ENCODE measurements at places on chromosomes 16 and 17. TPM values are rescaled to one million over a fixed set of nuclear protein-coding genes. Genes with fewer than 3 reads are reported as not detected.
A peak's percentile ranks its signal among the peaks of the same experiment; 100 is the strongest.

DNA sequence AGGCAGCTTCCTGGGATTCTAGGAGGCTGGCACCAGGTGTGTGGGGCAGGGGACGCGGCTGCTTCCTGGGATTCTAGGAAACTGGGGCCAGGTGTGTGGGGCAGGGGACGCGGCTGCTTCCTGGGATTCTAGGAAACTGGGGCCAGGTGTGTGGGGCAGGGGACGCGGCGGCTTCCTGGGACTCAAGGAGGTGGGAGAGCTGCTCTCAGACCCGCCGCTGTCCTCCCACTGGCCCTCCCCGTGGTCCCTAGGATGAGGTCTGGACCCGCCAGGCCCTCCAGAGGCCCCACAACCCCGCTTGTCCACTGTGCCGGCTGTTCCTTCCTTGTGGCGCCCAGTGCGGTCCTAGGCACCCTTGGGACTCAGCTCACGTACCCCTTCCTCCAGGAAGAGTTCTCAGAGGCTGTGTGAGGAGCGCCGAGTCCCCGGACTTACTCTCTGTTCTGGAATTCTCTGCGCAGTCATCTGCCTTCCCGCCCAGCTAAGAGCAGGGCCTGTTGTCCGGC lies 565 bp downstream of the DPEP1 start:
- DNase-seq = no peak

DNA sequence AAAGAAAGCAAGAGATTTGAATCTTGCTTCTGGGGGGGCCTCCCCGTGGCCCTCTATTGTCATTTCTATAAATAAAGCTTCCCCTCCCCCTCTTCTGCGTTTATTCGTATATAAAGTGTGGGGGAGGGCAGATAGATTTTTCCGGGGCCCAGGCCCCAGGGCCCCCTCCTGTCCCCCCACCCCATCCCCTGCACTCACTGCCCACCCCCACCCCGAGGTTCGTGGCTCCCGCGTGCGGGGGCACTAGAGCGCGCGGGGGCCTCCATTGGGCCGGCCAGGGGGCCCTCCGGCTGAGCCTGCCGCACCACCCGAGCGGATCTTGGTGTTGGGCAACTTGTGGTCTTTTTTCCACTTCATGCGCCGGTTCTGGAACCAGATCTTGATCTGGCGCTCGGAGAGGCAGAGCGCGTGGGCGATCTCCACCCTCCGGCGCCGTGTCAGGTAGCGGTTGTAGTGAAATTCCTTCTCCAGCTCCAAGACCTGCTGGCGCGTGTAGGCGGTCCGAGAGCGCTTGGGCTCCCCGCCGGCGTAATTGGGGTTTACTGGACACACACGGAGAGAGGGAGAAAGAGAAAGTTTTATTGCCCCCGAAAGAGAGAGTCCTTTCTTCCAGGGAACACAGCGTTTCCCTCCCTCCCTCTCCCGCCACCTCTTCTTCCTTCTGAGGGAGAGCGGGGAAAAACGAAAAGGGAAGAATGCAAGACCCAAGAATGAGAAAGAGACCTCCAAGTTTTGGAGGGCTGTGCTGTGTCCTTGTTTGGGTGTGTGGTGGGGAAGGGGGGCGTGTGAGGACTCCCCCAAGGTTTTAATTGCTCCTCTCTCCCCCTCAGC lies 1.5 kb downstream of the HOXB4 start:
- DNase-seq = peak; percentile 85

DNA sequence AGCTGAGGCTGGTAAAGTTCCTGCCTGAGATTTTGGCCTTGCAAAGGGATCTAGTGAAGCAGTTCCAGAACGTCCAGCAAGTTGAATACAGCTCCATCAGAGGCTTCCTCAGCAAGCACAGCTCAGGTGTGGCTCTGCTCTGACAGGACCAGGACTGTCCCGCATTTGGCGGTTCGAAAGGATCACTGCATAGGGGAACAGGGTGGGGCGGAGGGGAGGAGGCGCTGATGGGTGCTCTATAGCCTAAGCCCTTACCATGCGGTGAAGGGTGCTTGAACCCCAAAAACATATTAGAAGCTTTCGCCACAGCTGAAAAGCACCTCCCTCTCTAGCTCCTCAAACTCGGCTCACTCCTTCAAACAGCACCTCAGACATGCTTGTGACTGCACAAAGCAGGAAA lies 29.9 kb upstream of the ENDOV start:
- DNase-seq = peak; percentile 64

- DNase-seq = no peak
These were observed 3.7 kb downstream of the CRISPLD2 start for GRCh38 chr16:84823484-84823883.

GRCh38 chr16:28597692-28598261 lies 927 bp upstream of the SULT1A2 start:
- no peak for DNase-seq

- DNase-seq = no peak
These were observed at the start of gene KRT33B for GRCh38 chr17:41369713-41370112. Gene KRT33B, minus strand, starts transcription at chr17:41369813. Its CDS starts 63 bp downstream, at chr17:41369750.

- DNase-seq = no peak
These were observed 40.2 kb downstream of the ZNF750 start for GRCh38 chr17:82799591-82799990.

- DNase-seq = no peak
These were observed 46.9 kb upstream of the BAHCC1 start for GRCh38 chr17:81348097-81349055.

- DNase-seq = peak; percentile 91
These were observed 171.7 kb downstream of the ZFHX3 start for GRCh38 chr16:72876221-72876620.

DNA sequence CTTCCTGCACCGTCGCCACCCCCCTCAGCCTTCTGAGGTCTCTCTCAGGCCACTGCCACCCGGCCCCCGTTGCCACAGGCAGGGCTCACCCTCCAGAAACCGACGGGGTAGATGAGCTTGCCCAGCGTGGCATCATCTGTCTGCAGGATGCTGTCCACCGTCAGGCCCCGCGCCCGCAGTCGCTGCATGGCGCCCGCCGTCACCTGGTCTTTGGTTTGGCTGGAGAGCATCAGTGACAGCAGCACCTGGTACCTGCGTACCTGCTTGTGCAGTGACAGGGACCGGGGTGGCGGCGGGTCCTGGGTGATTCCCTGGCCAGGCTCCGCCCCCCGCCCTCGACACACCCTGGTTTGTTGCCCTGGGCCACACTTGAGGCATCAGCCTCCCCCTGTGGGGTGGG lies 3.1 kb downstream of the NTHL1 start:
- no peak for DNase-seq

GRCh38 chr16:29710227-29711219 lies 31.5 kb downstream of the QPRT start:
- DNase-seq = peak; percentile 45

- DNase-seq = no peak
These were observed 56.6 kb downstream of the RGS9 start for GRCh38 chr17:65193716-65194293.

- DNase-seq = no peak
These were observed 122.3 kb downstream of the SSH2 start for GRCh38 chr17:29807520-29808361.

DNA sequence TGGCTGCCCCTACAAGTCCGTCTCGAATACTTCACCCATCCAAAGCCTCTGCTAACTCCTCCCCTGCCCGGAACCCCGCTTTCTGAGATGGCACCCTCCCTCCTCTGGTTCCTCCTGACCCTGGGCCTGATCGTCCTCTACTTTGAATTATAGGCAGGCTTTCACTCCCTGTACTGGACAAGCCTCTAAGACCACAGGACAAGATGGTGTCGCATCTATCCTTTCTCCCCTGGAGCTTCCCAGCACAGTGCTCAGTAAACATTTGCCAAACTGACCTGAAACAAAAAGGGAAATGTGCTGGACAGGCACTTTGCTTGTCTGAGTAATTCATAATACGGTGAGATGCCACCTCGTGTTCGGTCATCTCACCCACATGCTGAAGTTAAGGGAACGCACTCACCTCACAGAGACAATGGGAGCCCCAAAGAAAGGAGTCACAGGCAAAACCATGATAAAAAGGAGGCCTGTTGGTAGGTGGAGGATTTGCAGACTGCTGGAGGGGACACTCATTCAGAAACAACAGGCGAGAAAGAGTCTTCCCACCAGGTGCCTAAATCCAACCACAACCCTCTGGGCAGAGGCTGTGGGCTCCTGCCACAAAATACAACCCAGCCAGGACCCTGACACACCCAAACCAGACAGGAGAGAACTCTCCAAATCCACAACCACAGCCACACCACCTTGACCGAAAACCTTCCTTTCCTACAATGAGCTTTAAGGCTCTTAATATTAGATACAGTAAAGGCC lies 28.2 kb downstream of the SNN start:
- DNase-seq = no peak

DNA sequence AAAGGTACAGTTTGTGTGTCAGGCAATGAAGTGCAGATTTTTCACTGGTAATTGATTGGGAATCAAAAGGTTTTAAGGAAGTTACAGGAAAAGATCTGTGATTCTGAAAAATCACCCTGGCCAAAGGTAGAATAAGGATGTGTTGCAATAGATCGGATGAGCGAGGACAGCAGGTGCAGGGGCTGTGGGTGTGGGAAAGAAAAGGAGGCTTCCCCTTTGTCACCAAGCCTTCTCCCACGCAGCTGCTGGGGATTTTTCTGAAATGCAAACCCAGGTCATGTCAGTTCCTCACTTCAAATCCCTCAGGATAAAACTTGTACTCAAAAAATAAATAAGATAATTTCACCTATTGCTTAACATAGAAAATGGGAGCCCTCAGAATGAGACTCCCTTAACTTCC lies 47.9 kb upstream of the ARHGAP17 start:
- DNase-seq = no peak

GRCh38 chr17:61461967-61462718 lies 9.9 kb downstream of the TBX4 start:
- no peak for DNase-seq

GRCh38 chr16:19482291-19482690 lies 39.6 kb downstream of the GDE1 start:
- no peak for DNase-seq

DNA sequence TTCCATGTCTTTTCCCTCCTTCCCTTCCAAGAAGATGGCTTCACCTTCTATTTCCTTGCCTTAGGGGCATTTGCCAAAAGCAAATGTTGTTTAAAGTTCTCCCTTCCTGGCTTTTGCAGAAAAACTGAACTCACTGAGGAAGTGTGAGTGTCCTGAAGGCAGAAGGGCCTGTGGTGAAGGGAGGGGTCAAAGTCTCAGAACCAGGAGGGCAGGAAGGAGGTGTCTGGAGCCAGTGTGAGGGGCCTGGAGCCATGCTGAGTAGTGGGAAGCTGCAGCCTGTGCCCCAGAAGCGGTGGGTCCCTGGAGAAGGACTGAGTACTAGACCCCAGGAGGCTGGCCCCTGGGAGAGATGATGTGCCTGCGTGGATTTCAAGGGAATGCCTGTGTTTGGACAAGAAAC lies 23.8 kb upstream of the SUPT4H1 start:
- no peak for DNase-seq

DNA sequence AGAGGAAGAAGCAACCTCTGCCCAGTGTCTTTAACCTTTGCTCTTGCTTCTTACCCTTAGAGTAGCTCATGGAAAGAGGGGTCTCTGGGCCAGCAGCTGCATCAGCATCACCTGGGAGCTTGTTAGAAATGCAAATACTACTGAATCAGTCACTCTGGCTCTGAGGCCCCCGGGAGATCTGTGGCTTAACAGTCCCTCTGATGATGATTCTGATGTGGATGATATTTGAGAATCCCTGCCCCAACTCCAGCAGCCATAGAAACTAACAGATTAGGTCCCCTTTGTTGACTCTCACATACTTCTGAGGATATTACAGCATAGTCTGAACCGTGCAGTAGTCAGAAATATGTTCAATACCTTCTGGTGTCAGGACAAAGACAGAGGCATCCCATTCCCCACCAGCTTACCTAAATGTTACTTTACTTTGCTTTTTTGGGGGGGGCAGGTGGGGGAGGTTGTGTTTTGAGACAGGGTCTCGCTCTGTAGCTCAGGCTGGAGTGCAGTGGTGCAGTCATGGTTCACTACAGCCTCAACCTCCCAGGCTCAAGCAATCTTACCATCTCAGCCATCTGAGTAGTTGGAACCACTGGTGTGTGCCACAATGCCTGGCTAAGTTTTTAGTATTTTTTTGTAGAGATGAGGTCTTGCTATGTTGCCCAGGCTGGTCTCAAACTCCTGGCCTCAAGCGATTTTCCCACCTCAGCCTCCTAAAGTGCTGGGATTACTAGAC lies 220.1 kb downstream of the CCDC182 start:
- no peak for DNase-seq

DNA sequence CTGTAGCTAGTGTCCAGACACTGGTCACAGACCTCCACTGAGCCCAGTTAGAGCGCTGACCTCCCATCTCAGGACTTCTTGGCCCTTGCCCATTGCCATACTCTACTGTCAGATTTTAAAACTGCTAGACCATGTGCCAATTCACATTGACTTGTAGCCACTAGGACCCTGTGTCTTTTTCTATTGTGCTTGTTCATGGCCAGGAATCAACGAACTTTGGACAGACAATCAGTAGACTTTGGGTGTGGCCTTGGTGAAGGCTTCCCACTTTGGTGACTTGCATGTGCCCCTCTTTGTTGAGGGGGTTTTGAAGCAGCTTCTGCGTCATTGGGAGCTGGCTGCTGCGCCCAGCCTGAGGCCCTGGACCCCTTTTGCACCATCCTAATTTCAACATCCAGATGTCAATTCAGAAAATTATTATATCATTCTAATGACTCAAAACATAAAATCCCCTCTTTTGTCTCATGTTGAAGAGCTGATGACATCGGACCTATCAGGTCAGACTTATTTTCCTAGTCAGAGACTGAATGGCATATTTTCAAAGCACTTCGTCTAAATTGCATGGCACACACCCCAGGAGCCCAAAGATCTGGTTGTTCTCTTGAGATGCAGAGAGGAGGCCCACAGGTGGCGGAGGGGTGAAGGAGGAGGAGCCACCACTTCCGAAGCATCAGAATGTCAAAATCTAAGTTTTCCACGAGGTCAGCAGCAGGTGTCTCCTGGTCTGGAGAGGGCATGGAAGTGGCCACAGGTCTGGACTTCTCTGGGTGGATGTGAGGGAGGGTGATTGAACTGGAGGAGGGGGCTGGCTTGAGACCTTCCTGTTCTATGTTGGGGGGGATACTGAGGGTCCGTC lies 93.4 kb upstream of the CBX4 start:
- no peak for DNase-seq

DNA sequence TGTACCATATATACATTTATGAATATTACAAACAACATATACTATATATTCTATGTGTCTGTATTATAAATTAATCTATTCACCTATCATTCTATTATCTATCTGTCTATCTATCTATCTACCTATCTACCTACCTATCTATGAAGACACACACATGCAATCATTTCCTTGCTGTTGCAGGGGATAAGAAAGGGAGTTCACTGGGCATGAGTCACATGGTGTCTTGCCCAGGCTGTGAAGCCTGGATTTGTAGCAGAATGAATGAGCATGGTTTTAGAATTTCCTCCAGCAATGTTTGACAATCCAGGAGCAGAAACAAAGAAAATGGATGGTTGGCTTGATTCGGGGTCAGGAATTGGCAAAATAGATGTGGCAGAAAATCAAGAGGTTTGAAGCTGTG lies 23.2 kb upstream of the FAM20A start:
- DNase-seq = no peak

GRCh38 chr17:56593646-56594319 lies at the start of gene NOG:
Gene NOG, plus strand, starts transcription at chr17:56593699. Its CDS starts 525 bp downstream, at chr17:56594224.
- peak; percentile 89 for DNase-seq

GRCh38 chr16:17311333-17312093 lies 159.2 kb downstream of the XYLT1 start:
- DNase-seq = no peak

OVCA2 gene
- total RNA-seq = 21.2 TPM

ACSM2B gene
- total RNA-seq = not detected

MAPT gene
- total RNA-seq = 5.7 TPM

NME1 gene
- 61.3 TPM for total RNA-seq

DYNLRB2 gene
- not detected for total RNA-seq

TGFB1I1 gene
- total RNA-seq = 239 TPM

KRTAP9-8 gene
- not detected for total RNA-seq

Measured in posterior vena cava (tissue), 2 donors.